ENCODE measurements at places on chromosomes 2 and 18.

DNA sequence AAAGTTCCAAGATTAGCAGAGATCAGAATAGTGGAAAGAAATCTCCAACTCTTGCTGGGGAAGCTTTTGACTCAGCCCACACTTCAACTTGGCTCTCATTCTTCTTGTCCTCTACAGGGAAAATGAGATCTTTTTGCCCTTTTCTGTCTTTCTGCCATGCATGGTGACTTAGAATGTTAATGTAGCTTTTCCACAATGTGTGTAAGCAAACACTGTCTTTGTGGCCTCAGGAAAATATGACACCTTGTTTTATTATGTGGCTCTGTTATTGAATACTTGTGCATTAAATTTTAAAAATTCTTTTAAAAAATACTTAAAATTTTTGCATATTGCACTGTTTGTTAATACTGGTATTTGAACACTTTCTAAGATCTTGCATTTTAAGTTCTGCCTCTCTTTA, 65.4 kb upstream of the WDR75 start:
- no peak for DNase-seq

GRCh38 chr2:10151462-10151861, 28.9 kb downstream of the RRM2 start:
- no peak for DNase-seq

DNA sequence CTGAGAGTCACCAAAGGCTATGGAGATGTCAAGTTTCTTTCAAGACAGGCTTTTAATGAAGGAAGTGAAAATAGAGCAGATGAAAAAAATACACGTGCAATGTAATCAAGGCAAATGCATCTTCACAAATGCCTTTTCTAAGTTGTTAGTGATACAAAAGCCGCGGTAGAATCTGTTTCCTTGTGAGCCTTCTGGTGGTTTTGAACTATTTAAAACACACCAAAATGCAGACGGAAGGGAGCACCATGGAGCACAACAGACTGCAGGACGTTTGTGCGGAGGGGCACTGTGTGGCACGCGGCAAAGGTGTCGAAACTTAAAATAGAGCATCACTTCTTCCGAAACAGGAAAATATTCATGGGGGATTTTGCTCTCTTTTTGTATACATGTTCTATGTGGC, 65.0 kb upstream of the BOD1L2 start:
- DNase-seq: no peak

DNA sequence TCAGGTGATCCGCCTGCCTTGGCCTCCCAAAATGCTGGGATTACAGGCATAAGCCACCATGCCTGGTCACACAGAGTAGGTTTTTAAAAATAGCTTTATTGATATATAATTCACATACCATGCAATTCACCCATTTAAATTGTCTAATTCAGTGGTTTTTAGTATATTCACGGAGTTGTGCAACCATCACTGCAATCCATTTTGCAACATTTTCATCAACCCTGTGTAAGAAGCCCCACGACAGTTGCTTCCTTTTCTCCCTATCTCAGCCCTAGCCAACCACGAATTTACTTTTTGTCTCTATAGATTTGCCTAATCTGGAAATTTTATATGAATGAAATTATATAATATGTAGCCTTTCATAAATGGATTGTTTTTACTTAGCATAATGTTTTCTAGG, 266.4 kb downstream of the NAPG start:
- no peak for DNase-seq

DNA sequence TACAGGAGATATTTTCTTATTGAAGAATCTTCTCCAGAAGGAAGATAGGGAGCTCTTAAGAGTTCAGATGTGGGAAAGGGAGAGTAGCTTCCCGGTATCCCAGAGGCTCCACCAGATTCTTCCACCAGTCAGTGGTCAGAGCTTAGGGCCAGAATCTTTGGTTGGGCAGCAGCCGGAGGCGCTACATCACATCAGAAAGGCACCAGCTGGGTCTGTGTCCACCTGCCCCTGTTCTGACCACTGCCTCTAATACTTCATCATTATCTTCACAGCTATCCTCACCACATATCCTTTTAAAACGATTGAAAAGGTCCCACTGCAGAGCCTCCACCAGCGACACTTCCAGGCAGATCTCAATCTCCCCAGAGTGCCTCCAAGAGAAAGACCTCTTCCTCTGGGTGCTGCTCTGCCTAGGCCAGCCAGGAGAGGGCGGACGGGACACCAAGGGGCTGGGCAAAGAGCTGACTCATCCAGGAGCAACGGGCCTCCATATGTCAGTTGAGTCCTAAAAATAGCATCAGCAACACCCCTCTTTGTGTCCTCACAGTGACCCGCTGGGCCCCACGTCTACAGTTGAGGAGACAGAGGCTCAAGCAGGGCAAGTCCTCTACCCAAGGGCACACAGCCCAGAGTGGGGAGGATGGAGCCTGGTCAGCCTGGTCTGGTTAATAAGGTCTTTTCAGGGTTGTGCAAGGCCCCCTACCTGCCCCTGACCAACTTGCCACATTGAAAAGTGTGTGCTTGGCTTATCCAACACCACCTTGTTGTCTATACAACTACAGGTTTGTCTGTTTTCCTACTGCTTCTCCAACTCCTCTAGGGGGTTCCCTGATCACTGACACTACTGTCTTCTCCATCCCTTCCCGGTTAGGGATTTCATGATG, 81.2 kb downstream of the ADD2 start:
- DNase-seq: peak; percentile 58

DNA sequence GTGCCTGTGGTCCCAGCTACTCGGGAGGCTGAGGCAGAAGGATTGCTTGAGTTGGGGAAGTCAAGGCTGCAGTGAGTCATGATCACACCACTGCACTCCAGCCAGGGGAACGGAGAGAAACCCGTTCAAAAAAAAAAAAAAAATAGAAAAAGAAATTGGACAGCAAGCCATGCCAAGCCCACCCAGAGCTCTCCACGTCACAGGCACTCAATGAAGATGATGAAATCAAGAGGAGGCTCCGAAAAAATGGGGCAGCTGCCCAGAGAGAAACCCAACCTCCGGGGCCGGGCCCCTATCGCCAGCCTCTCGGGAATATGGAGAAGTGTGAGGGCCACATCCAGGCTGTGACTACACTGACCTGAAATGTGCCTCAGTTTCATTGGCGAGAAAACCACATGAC, 40.0 kb downstream of the BIN1 start:
- peak; percentile 96 for DNase-seq

GRCh38 chr2:238123218-238123971, 15.1 kb upstream of the KLHL30 start:
- DNase-seq: no peak

All from fibroblast of the aortic adventitia (primary cell).